T-helper 2 cell treated with Interferon-gamma antibody and Interleukin-4, amounts not matched to agents 100 ng/mL and 5 ng/mL, for 36 hours (primary cell): ENCODE measurements at places on chromosomes 1 and 21. TPM values are rescaled to one million over a fixed set of nuclear protein-coding genes. Genes with fewer than 3 reads are reported as not detected.

The AJAP1 gene
- 0.07 TPM in 1 of 2 replicates, not detected in the other for total RNA-seq

The CD1D gene
- not detected in 2 replicates for total RNA-seq

The RAD54L gene
- total RNA-seq: 47.1 and 50.3 TPM in 2 replicates

The RCSD1 gene
- 176 and 177 TPM in 2 replicates for total RNA-seq

The CFHR4 gene
- total RNA-seq: not detected in 2 replicates

The GNG4 gene
- total RNA-seq: 0.93 and 1.8 TPM in 2 replicates

The NUP210L gene
- total RNA-seq: 0.05 and 0.09 TPM in 2 replicates

The CASZ1 gene
- total RNA-seq: 7.7 and 7.8 TPM in 2 replicates

The CRNN gene
- not detected in 2 replicates for total RNA-seq

The FASLG gene
- 3.2 and 3.7 TPM in 2 replicates for total RNA-seq

The CCDC185 gene
- not detected in 2 replicates for total RNA-seq

The ECE1 gene
- 53.5 and 54.7 TPM in 2 replicates for total RNA-seq

The SYT2 gene
- not detected in 2 replicates for total RNA-seq

The INSRR gene
- total RNA-seq: 0.14 TPM in 1 of 2 replicates, not detected in the other

The DISP3 gene
- total RNA-seq: 0.34 and 0.50 TPM in 2 replicates

The SPRR2A gene
- total RNA-seq: not detected in 2 replicates

The NHLH1 gene
- 0.52 and 0.68 TPM in 2 replicates for total RNA-seq

The OVAAL gene
- total RNA-seq: not detected in 2 replicates

The FAM151A gene
- not detected in 2 replicates for total RNA-seq

The FMO2 gene
- not detected in 2 replicates for total RNA-seq

The ADAMTSL4 gene
- 0.39 and 0.41 TPM in 2 replicates for total RNA-seq

The TMCC2 gene
- total RNA-seq: 0.98 and 1.0 TPM in 2 replicates

The TRIM17 gene
- total RNA-seq: 2.5 TPM in 2 replicates

The HAO2 gene
- not detected in 2 replicates for total RNA-seq

The FCRL2 gene
- total RNA-seq: not detected in 2 replicates

The S100A7A gene
- total RNA-seq: not detected in 2 replicates

The EXTL2 gene
- 2.7 and 3.2 TPM in 2 replicates for total RNA-seq

The CRABP2 gene
- 1.6 and 2.1 TPM in 2 replicates for total RNA-seq

The CD101 gene
- total RNA-seq: 1.2 and 2.0 TPM in 2 replicates

The ZNF683 gene
- 0.52 TPM in 1 of 2 replicates, not detected in the other for total RNA-seq

The SHE gene
- total RNA-seq: not detected in 2 replicates
